ENCODE measurements at places on chromosomes 12 and 14. TPM values are rescaled to one million over a fixed set of nuclear protein-coding genes. Genes with fewer than 3 reads are reported as not detected.

DNA sequence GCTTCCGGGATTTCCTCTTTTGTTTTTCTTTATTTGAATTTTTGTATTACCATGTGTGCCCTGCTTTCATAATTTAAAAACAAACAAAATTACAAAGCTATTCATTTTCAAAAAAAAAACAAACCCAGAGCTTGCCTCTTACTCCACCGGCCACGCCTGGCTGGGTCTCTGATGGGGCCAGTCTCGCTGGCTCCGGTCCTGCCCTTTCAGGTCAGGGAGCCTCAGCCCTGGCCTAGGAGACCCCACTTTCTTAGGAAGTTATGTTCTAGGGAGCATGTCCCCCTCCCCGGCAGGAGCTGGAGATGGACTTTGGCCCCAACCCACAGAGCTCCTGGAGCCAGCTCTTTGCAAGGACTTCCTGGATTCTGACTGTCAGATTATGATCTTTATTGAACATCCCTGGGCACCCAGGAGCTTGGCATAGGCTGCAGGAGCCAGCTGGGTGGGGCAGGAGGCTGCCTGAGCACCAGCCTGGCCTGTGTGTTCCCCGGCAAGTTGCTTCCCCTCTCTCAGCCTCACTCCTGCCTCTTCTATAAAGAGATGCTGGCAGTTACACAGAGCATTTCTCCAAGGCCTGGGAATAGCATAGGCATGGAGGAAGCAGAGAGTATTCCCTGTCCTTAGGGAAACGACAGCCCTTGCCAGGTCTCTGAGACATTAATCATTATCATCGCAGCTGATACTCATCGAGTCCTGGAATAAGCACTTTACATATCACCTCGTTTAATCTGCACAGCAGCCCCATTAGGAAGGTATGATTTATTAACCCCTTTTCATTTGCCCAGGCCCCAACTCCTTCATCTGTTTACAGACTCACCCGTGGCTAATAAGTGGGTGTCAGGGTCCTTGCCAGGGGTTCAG lies 3.5 kb downstream of the DEGS2 start:
- no peaks in the 10 kb centered on the region for H3K36me3 ChIP-seq
- no peak for DNase-seq
- H3K27ac ChIP-seq = no peak overlapping the region
- H3K27me3 ChIP-seq = peaks cover 22% of the 10 kb centered on the region
- H3K4me3 ChIP-seq = no peak overlapping the region
- H3K4me1 ChIP-seq = peaks cover 4% of the 10 kb centered on the region

DNA sequence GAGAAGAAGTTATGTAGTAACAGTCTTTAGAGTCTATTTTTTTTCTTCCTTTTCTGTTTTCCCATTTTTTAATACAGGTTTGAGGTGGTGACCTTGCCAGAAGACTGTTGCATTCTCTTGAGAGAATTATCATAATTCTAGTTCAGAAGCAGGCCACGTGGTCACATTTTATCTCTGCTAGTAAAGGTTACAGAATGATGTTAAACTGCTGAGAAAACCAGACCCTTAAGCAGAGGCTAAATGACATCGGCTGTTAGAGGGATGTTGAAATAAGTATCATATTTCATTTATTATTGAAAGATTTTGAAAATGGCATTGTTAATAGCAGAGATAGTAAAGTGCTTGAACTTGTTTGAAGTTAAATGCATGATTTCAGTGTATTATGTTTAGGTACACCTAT lies 49.2 kb downstream of the BRMS1L start:
- no peaks in the 10 kb centered on the region for H3K27me3 ChIP-seq
- no peak for DNase-seq
- peaks cover 30% of the 10 kb centered on the region for H3K4me1 ChIP-seq
- H3K27ac ChIP-seq = no peak overlapping the region

DNA sequence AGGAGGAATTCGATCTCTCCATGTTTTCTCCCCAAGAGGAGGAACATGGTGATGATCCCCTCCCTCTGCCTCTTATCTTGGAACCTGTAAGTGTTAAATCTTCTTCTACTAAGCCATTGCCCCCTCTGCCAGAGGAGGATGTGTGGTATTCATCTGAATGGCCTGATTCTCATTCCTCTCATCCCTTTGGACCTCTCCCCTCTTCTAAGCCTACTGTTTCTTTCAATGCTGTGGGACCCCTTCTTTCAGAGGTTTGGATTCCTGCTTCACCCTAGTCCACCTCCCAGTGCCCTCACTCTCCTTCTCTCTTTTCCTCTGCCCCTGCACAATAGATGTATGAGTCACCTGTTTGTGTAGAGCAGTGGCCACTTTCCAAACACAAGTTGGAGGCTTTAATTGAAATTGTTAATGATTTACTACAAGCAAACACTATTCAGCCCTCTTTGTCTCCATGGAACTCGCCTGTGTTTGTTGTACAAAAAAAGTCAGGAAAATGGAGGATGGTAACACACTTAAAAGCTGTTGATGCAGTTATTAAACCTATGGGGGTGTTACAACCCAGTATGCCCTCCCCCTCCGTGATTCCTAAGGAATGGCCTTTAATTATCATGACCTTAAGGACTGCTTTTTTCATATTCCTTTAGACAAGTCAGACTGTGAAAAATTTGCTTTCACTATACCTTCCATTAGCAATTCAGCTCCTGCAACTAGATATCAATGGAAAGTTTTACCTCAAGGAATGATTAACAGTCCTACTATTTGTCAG lies 192.1 kb upstream of the ALG10B start:
- no peak overlapping the region for H3K4me3 ChIP-seq
- DNase-seq = no peak
- H3K4me1 ChIP-seq = no peaks in the 10 kb centered on the region
- H3K36me3 ChIP-seq = no peaks in the 10 kb centered on the region

Gene STAT2
- 63.3 TPM for total RNA-seq

Gene PPP1CC
- 154 TPM for total RNA-seq

Data from SJSA1 (cell line).